ENCODE measurements at places on chromosomes 2 and 18.

- no peak for DNase-seq
Measured at GRCh38 chr2:129231924-129232323, 747.5 kb upstream of the RAB6C start.

DNA sequence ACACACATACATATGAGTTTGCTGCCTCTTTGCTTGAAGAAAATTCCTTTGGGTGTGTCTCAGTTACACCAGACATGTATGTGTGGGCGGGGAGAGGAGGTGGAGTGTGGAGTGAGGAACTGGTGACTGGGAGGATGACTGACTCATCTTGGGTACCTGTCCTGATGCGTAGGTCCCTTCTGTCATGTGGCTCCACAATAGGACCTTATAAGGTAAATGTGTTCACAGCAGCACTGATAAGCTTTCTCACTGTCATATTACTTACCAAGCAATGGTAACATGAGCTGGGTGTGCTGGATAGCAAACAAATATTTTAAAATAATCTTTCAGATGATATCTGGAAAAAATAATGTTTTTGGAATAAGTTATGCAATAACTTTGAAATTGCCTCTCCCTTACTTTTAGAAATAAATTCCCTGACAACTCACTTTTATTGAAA, 45.1 kb downstream of the SLC9A2 start:
- no peak for DNase-seq

DNA sequence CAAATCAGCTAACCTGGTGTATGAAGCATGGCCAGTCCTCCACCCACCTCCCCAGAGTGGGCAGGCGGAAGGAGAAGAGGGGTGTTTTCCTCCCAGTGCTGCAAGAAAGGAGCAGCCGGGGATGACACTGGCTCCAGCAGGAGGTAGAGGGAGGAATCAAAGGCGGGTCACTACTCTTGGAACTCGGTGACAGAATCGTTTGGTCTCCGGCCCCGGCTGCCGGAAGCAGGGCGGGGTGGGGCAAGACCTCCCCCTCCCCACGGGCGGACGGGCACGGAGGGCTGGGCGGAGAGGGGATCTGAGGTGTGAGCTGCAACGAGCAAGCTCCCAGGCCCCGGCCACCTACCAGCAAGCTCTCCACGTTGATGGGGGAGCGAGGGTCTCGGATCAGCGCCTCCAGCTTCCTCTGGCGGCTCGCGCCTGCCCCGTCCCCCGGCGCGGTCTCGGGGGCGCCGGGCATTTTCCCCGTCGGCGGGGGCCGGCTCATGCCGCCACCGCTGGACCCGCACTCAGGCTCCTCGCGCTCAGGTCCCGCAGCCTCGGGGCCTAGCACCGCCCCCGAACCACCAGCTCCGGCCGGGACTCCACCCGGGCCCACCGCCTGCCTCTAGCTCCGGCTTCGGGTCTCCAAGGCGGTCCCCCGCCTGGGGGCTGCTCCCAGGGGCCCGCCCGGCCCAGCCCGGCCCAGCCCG, 640 bp downstream of the ROCK2 start:
- DNase-seq: peak; percentile 16

GRCh38 chr2:45394216-45394615, 216.9 kb downstream of the SRBD1 start:
- DNase-seq: no peak

DNA sequence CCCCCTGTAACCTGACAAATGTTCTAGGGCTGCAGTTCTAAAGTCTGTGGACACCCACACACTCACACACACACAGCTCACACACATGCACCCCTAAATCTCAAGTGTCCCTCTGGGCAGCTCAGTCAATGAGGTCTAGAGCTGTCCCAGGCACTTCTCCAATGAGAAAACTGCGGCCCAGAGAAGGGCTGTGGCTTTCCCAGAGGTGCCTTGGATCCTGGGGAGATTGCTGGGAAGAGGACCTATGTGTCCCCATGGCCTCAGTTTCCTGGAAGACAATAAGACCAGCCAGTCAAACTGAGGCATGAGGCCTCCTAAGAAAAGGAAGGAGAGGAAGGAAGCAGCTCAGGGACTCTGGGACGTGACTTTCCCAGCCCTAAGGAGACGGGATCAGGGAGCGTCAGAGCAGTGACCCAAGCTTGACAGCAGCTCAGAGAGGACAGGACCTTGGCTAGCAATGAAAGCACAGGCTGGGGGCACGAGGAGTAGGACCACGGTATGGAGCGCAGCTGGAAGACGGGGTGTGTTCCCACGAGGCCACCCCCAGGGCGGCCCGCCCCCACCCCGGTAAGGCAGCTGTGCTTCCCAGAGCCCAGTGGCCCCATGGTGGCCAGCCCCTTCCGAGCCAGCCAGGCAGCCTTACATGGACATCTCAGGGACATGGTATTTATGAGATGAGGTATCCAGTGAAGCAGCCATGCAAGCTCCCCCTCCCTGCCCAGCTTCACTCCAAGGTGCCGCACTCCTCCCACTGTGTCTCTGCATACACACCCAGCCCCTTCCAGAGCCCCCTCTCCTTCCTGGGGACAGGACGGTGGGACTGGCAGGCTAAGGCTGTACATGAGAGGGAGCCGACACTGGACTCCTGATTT, 46.0 kb downstream of the TNS1 start:
- DNase-seq: no peak

DNA sequence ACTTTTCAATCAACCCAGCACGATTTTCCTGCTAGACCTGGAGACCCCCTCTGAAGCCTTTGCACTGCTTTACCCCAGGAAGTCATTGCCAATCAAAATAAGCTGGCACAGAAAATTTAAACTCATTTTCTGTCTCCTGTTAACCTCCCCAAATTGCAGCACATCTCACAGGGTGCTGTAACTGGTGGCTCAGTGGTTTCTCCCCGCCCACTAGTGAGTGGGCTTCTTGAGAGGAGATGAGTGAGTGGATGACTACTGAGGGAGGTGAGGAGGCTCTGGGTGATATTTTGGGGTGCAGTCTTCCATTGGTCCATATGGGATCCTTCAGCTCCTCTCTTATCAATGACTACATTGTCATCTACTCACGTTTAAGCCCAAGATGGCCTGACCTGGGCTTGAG, 239.8 kb upstream of the HS6ST1 start:
- no peak for DNase-seq

DNA sequence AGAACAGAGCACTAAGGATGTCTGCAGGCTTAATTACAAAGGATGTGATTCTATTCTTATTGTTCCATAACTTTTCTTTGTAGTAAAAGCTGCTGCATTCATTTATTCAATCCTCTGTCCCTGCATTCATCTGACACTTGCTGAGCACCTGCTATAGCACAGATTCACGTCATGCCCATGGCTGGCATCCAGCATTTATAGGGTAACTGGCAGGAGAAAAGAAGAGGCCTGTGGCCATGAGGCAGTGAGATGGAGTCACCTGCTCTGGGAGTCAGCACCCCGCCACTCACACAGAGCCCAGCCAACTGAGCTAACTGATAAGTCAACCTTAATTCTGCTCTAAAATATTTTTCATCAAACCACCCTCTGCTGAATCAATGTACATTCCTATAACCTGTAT, 18.3 kb upstream of the CDC42EP3 start:
- DNase-seq: no peak

DNA sequence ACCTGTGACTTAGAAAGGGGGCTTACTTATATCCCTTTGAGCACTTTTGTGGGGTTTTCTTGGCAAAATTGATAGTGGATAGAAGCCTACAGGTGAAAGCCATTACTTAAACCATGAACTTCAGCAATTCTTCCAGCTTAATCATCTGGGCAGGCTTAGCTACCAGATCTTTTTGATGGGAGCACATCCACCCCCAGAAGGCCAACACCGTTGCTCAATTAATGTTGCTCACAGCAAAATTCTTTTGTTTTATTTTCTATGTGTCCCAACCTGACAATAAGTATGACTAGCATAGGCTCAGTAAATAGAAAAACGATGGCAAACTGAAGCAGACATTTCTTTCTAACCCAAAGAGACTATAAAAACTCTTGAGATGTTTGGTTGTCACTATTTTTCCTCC, 269.4 kb upstream of the TCF4 start:
- DNase-seq: no peak

GRCh38 chr2:112483831-112484230, 1.9 kb downstream of the TTL start:
- no peak for DNase-seq

DNA sequence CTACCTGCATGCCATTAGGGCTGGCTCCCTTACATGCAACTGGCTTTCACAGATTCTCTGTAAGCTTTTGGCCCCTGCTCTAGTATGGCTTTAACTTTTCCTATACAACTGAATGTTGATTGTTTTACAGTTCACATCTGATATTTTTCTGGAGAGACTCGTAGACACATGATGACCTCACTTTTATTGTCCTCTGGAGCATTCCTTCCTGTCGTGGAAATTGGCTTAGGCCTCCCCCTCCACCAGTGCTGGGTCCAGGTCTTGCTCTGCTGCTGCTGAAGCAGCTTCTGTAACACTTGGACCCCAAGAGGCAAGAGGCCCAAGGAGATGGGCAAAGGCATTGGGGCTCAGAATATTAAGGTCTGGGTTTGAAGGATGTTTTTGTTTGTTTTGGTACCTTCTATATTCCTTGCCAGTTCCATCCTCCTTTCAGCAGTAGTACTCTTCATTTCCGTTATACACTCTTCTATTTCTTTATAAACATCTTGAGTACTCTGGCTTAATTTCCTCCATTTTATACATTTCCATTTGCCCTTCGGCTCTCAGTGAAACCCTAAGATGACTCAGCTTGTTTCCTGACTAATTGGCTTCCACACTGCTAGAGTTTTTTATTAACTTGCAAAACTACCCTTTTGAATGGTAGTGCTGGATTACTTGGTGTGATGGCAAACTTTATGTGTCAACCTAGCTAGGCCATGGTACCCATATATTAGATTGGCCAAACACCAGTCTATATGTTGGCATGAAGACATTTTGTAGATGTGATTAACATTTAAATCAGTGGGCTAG, 219.8 kb downstream of the CDCA7 start:
- DNase-seq: no peak

DNA sequence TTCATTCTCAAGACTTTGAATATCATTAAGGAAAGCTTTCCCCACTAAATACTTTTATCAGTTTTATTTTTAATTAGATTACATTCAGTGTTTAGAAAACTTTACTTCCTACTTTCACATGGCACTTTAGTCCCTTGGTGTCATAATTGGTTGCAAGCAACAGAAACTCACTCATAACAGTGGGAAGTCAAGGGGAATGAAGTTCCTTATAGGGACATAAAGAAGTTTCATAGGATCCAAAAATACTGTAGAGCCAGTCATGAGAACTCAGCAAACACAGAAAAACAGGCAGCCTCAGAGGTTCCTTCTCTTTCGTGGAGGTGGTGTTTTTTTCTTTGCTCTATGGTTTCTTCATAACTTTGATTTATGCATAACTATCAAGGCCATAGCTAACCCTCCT, 809.0 kb downstream of the BCL11A start:
- DNase-seq: no peak

GRCh38 chr18:54149078-54149697, 75.3 kb downstream of the MBD2 start:
- no peak for DNase-seq

- no peak for DNase-seq
Measured at GRCh38 chr18:2551425-2551824, 19.9 kb downstream of the METTL4 start.

- no peak for DNase-seq
Measured at GRCh38 chr2:231522418-231523180, 7.6 kb downstream of the NMUR1 start.

DNA sequence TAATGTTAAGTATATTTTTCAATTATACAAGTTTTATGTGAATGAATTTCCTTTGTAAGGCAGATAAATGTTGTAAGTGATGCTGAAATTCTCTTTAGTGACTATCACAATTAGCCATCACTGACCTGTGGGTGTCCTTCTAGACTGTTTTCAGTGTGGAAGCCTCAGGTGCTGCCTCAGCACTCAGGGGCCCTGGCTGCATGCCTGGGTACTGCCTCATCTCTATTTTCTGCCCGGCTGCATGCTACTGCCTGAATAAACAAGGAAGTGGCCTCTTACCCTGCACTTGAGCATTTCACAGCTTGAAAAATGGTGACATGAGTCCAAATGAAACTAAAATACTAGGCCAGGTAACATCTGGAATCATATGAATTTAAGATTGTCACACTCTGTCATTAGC, 787.6 kb upstream of the SALL3 start:
- DNase-seq: no peak

DNA sequence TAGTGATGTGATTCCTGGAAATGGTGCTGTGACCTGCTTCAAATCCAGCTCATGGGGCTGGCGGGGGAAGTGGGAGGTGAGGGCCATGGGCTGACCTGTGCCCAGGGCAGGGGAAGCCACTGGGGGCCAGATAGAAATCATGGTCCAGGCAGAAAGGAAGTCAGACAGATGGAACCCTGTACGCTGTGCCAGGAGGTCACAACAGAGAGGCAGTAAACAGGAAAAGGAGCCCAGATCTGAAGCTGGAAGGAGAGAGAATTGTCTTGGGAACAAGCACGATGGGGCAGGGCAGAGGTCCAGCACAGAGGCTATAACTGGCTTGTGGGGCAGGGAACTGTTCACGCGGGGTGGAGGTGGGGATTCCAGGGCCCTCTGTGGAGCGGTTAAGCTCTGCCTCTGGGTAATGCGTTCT, 76.0 kb downstream of the RNF144A start:
- DNase-seq: no peak

DNA sequence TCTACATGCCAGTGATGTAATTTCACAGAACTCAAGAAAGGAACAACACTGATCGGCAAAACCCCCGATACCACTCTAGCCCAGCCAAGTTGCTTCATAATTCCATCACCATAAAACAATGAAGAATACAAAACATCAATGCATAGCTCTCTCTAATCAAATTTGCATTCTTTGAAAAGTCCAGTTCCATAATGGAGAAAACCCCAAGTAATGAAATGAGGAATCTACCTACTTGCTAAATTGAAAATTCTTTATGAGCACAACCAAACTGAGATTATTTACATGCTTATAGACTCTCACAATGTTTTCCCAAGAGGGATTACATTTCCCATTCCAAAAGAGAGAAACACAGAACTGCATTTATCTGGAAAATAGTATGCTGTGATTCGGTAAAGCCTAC, 186.5 kb downstream of the NR4A2 start:
- DNase-seq: no peak

- DNase-seq: peak; percentile 8
Measured at GRCh38 chr2:240622531-240623235, 2.6 kb upstream of the GPR35 start.

DNA sequence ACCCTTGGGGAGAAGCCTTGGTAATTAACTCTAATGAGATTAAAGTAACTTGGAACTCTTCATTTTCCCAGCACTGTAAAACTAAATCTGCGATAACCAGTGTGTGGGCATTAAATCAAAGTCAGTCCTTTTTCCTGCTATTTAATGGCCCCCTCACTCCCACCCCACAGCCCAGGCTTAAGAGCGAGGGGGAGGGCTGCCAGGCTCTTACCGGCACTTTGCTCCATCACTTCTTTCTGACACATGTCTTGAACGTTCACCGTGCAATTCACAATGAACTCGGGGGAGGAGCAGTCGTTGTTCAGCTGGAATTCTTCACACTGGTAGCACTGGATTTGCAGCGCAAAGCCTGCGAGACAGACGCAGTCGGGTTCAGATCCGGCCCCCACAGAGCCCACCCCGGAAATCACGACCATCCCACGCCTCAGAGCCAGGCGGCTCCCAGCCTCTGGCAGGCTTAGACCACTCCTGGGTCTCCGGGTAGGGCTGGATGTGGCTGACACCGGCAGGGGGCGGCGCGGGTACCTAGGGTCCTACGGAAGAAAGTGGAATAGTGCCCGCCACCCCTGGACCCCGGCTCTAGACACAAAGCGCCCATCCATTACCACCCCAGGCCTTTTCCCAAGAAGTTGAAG, 1.7 kb downstream of the LYPD1 start:
- no peak for DNase-seq

GRCh38 chr2:109438773-109439389, 174.9 kb downstream of the SEPTIN10 start:
- no peak for DNase-seq

All from T-helper 17 cell (primary cell).